Activated CD4-positive, alpha-beta T cell treated with anti-CD3 and anti-CD28 coated beads for 24 hours (primary cell): ENCODE measurements at places on chromosomes 16 and 17.

DNA sequence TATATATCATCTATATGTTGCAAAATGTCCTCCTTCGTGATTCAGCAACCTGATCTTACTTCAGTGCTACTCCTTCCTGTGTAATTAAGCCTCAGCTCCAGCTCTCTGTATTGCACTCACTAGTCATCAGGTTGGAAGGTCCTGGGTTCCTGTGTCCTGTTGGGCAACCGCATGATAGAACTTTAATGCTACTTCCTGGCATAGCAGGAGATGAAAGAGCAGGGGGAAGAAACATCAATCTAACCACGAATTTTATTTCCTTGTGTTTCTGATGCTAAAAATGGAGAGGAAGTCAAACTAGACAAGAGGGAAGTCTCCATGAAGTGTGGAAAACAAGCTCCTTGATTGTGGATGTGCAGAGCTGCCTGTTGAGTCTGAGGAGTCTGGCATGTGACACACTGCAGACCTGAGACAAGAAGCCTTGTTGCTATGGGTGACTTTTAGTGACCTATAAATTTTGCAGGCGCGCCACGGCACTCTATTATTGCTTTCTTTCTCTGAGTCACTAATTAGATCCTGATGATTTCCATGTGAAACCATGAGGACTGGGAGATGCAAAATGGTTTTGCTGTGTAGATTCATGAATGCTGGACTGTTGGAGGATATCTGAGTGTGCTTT, 25.6 kb downstream of the IGSF6 start:
- DNase-seq: no peak

- DNase-seq: no peak
Measured at GRCh38 chr17:35977509-35977908, 3.8 kb downstream of the CCL16 start.

- no peak for DNase-seq
Measured at GRCh38 chr16:11551842-11552241, 34.9 kb downstream of the LITAF start.

- no peak for DNase-seq
Measured at GRCh38 chr17:8103549-8103948, 14.8 kb downstream of the ALOXE3 start.

- no peak for DNase-seq
Measured at GRCh38 chr17:82664701-82665182, 16.5 kb upstream of the WDR45B start.

DNA sequence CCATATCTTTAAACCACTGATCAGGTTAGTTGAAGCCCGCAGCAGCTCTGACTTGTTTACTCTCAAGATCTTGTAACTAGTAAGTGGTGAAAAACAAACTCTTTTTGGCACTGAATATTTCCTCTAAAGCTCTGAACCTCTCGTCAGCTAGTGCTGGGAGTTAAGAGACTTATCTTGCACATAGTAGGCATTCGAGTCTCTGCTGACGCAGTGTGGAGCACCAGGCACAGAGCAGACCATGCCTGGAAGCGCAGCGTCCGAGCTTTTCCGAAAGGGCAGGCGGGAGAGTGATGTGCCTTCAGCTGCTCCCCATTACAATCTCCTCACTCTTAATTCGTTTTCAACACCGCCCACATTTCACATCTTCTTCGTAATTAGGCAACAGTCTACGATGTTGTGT, 63.0 kb downstream of the SMG6 start:
- no peak for DNase-seq

- DNase-seq: no peak
Measured at GRCh38 chr16:87541147-87541871, 48.5 kb upstream of the ZCCHC14 start.

DNA sequence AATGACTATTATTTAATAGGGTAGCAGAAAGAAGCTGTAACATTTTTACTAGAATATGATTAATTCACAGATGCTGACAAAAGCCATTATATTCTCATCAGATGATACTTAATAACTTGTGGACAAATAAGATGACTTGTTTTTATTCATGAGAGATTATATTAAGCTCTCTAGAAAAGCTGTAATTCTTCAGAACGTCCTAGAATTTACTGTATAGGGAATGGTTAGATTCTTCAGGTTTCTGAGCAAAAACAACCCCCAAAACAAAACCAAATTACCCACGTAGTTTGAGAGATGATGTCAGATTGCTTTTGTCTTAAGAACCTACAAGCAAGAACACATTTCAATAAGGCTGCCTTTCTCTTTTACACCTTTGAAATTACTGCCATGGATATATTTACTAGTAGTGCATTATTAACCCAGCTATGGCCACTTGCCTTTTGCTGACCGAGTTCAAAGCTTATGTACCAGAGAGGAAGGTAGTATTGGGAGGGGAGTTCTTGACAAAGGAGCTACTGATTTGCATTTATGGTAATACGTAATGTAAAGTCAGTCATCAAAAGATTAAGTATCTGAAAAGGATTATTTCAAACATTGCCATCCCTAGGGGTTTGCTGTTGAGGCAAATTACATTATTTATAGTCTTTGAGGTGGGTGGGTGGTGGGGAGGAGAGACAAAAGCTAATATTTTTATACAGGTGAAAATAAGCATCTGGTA, 51.7 kb downstream of the NLK start:
- no peak for DNase-seq

- no peak for DNase-seq
Measured at GRCh38 chr17:16294560-16294959, 58.7 kb downstream of the CENPV start.

DNA sequence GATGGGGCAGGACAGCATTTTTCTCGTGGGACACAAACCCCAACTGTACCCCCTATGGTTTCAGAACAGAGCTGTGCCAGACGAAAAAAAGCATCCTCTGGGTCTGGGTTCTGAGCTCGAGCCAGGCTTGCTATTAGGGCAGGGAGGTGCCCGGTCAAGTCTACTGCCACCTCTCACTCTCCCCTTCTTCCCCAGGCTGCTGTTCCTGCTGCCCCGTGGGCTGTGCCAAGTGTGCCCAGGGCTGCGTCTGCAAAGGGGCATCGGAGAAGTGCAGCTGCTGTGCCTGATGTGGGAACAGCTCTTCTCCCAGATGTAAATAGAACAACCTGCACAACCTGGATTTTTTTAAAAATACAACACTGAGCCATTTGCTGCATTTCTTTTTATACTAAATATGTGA, 1.1 kb downstream of the MT1E start:
- no peak for DNase-seq

GRCh38 chr17:19303367-19303776, 59.2 kb downstream of the B9D1 start:
- no peak for DNase-seq

GRCh38 chr17:2710803-2711607, 559 bp downstream of the CLUH start:
- DNase-seq: peak; percentile 35

DNA sequence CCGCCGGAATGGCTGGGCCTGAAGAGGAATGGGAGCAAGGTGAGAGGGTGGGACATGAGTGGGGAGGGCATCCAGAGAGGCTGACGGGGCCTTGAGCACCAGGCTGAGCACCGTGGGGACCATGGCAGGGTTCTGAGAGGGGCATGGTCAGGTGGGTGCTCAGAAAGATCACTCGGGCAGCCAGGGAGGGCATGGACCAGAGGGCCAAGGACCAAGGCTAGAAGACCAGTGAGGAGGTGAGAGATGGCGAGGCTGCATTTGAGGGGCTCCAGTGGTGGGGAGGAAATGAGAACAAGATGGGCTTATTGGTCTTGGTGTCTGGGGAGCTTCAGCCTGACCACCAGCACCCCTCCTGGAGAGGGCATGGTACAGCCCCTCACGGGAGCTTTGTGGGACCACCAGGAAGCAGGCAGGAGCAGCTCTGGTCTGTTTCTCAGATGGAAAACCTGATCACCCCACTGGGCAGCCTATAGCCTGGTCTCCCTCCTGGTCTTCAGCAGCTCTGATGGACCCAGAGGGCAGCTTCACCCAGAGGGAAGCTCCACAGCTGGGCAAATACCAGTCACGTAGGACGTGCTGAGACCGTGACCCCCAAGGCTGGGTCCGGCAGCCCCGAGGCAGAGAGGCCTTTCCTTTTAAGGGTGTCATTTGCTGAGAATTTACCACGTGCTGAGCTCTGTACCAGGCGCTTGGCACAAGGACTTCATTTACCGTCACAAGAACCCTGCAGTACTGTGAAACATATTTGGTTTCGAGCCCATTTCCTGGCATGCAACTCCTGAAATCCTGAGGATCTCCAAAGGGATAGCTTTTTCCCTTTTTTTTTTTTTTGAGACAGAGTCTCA, 11.4 kb upstream of the NCBP3 start:
- DNase-seq: no peak

DNA sequence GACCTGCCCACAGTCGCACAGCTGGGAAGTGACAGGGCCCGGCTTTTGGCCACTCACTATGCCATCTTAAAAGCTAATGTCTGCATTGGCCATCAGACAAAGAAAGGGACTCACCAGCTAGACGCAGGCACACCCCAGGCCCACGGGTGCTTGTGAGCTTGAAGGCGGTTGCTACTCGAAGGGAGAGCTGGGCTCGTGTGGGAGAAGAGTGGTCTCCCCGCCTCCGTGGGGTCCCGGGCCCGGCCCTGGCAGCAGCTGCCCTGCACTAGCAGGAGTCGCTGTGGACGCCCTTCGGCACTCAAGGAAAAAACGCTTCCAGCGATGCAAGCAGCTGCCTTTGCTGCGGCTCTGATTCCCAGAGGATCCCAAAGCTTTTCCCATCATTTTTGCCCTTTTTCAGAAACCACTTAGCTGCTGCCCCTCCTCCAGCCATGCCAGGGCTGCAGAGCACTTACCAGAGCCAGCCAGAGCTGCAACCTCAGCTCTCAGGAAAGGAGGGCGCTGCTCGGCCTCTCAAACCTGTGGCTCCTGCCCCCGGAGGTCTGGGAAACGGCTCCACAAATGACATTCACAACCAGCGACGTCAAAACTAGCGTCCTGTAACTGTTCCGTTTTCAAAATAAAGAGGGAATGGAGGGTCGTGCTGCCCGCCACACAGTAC, 12.3 kb downstream of the TRPV1 start:
- no peak for DNase-seq

DNA sequence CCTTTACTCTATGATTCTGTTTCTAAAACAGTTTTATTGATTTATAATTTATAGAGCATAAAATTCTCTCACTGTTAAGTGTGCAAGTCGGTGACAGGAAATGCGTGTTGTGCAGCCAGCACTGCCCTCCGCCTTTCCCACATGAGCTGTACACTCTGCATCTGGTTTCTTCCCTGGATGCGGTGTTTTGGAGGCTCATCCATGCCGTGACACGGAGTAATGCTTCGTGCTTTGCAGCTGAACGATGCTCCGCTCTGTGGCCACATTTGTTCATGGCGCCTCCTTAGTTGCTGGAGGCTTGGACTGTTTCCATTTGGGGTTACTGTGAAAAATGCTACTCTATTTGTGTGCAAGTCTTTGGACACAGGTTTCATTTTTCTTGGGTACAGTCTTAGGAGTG, 7.2 kb upstream of the IGFALS start:
- no peak for DNase-seq

- no peak for DNase-seq
Measured at GRCh38 chr16:57166951-57167350, 18.9 kb downstream of the PSME3IP1 start.

- DNase-seq: no peak
Measured at GRCh38 chr16:22239131-22239805, 33.2 kb downstream of the EEF2K start.

GRCh38 chr16:3879258-3879886, 1.1 kb downstream of the CREBBP start:
- DNase-seq: no peak

DNA sequence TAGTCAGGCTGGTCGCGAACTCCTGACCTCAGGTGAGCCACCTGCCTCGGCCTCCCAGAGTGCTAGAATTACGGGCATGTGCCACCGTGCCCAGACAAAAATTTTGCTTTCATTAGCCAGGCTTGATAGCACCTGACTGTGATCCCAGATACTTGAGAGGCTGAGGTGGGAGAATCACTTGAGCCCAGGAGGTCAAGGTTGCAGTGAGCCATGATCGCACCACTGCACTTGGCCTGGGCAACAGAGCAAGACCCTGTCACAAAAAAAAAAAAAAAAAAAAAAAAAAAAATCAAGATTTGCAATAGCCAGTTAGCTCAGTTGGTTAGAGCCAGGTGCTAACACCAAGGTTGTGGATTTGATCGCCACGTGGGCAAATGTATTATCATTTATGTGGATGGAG, 6.1 kb upstream of the FXR2 start:
- no peak for DNase-seq
